ENCODE measurements at places on chromosomes 6 and 20.
A peak's percentile ranks its signal among the peaks of the same experiment; 100 is the strongest.

DNA sequence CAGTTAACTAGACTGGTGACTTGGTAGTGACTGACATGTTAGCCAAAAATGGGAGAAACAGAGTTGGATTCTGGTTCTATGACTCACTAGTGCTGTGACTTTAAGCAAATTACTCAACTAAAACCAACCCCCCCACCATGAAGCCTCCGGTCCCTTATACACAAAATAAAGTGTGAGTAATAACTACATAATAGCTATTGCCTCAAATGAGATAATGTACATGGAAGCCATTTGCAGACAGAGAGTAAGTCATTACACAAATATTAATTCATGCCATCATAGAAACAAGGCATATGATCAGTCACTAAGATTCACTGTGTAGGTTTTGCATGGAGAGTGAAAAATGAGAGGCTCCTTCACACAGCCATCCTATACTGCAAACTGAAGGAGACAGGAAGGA, 111.9 kb downstream of the HIVEP2 start:
- no peak for DNase-seq

DNA sequence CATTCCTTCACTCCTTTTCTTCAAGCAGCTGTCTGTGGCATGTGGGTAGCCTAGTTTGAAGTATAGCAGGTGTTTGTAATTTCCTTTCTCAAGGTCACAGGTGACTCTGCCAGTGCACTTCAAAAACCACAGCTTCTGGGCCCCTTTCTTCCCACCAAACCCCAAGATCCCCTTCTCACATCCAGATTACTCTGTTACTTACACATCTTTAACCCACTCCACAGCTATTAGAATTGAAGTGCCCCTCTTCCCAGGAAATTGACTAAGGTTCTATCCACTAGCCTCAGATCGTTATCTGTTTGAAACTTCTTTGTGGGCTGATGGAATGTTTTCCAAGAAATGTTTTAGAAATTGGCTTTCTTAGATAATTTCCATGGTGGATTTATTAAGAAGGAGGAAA, 150.8 kb downstream of the AHI1 start:
- DNase-seq = no peak

DNA sequence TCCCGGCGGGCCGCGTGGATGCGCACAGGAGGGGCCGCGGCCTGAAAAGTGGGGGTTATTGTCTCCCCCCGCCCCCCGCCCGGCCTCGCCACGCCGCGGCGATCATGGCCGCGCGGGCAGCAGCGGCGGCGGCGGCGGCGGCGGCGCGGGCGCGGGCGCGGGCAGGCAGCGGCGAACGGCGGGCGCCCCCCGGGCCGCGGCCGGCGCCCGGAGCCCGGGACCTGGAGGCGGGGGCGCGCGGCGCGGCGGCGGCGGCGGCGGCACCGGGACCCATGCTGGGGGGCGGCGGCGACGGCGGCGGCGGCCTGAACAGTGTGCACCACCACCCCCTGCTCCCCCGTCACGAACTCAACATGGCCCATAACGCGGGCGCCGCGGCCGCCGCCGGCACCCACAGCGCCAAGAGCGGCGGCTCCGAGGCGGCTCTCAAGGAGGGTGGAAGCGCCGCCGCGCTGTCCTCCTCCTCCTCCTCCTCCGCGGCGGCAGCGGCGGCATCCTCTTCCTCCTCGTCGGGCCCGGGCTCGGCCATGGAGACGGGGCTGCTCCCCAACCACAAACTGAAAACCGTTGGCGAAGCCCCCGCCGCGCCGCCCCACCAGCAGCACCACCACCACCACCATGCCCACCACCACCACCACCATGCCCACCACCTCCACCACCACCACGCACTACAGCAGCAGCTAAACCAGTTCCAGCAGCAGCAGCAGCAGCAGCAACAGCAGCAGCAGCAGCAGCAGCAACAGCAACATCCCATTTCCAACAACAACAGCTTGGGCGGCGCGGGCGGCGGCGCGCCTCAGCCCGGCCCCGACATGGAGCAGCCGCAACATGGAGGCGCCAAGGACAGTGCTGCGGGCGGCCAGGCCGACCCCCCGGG, 637 bp downstream of the ARID1B start:
- peak; percentile 50 for DNase-seq

DNA sequence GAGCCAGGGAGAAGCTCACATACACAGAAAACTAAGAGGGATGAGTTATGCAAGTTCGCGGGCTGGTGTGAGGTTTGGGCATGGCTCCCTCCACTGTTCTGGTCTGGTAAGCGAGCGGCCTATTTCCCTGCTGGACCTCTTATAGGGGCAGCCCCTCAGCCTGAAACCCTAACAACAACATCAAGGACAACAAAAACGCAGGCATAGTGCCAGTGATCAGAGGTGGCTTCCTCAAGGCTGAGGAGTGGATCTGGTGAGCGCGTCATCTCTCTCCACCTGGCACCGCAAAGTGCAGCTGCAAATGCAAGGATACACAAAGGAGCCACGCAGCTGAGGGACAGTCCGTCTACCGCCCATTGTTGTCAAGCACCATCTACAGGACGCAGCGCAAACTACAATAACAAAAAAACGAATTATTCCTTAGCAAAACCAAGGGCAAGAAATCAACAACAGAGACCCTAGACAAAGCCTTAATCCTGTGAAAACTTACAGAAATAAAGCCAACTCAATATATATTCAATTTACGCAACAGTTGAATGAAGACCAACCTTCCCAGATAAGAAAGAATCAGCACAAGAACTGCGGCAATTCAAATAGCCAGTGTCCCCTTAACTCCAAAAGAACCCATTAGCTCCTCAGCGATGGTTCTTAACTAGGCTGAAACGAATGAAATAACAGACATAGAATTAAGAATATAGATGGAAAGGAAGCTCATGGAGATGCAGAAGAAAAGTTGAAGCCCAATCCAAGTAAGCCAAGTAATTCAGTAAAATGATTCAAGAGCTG, 9.2 kb upstream of the DEFB110 start:
- DNase-seq = no peak

DNA sequence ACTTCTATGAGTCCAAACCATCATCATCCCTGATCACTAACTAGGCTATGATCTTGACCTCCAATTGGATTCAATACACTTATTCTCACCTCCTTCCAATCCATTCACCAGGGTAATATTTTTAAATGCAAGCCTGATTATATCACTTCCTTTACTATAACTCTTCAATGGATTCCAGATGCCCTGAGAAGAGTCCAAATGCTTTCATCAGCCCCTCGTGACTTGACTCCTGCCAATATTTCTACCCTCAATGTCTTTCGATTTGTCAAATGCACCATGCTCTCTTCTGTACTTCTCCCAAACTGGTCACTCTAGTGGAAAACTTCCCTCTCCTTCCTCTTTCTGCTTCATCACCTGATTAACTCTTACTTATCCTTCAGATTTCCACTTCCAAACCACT, 70.8 kb downstream of the CD164 start:
- no peak for DNase-seq

DNA sequence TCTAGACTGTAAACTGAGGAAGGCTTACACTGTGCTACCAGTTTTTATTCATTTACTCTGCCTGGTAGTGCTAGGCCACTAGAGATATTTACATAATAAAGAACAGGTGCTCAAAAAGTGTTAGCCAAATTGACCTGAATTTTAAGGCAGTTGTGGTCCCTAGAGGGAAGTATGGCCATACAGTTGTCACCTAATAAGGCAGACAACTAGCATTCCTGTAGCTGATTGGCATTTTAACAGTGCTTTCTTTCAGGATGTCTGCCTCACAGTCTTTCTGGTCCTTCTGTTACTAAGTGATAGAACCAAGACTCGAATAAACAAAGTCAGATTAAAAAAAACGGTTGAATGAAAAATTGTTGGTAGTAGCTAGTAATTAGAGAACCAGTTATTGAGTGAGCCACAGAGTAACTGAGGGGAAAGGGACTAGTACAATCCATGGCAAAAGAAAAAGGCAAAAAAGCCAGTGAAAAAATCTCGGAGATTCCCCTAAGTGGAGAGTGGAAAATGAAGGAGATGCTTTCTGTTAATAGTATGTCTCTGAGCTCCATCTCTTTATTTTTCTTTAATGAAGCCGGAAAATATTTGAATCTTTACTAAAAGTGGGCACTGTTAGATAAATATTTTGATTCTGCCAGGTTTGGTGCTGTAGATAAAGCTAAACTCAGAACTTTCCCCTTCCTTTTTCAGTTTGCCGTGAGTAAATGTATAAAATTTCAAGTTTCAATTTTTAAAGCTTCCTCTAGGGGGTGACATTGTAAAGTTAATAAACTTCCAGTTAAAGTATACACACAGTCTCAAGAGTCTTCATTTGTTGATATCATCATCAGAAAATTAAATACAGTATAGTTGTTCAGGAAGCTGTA, 9.1 kb downstream of the VTA1 start:
- no peak for DNase-seq

DNA sequence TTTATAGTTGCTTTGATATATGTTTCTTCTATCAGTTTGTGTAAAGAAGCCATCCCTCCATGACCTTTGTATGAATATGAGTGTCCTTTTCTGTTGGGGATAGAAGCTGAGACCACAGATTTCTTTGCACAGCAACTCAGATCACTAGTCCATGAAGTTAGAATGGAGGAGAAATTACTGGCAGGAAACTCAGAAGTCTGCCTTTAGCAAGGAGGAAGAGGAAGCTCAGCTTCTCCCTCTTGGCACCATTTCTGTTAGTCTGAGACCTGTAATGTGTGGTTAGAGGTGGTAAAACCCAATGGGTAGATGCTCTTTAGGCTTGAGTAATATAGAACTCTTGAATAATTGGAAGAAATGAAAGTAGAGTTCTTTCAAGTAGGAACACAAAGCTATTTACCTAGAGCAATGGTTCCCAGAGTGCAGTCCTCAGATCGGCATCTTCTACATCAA, 995.3 kb upstream of the FLRT3 start:
- no peak for DNase-seq

DNA sequence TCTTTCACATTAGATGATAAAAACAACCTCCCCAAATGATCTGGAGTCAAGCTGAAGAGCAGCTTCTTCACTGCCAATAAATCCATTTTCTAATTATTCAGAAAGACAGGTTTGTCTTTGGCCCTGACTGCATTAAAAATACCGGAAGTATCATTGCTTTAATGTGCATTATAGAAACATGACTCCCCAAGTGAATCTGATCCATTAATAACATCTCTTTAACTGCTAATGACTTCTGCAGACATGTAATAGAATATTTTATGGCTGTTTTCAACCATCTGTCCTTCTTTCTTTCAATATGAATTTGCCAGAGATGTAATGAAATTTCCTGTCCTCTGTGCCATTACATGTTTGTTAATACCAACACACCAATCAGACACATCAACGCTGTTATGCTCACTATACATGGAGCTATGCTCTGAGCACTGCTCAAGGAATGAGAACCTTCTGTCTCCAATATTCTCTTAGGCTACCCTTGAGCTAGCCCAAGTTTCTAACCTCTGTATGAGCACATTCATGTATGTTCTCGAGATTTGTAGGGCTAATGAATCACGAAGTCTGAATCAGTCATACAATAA, 87.8 kb downstream of the LYRM4 start:
- DNase-seq = no peak

- DNase-seq = no peak
Observed at GRCh38 chr6:101482606-101483005, 89.1 kb downstream of the GRIK2 start.

DNA sequence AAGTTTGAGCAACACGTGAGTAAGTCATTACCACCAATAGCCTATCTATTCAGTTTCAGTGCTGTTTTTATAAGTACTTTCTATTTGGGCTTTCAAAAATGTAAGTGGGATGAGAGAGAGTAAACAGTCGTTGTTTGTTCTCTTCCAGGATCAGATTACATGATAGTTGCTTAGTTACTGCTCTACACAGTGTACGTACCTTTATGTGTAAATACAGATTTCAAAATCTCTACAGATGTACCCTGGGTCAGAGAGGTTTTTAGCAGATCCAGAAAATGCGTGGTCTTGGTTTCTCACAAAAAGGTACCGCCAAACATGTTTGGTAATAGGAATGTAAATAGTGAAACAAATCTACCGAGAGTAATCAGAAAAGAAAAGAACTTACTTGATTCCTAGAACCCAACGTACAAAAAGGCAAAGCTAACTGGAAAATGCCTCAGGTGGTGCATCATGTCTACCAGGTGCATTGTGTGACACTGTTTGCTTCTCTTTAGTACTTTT, 421.1 kb downstream of the BCKDHB start:
- peak; percentile 93 for DNase-seq

DNA sequence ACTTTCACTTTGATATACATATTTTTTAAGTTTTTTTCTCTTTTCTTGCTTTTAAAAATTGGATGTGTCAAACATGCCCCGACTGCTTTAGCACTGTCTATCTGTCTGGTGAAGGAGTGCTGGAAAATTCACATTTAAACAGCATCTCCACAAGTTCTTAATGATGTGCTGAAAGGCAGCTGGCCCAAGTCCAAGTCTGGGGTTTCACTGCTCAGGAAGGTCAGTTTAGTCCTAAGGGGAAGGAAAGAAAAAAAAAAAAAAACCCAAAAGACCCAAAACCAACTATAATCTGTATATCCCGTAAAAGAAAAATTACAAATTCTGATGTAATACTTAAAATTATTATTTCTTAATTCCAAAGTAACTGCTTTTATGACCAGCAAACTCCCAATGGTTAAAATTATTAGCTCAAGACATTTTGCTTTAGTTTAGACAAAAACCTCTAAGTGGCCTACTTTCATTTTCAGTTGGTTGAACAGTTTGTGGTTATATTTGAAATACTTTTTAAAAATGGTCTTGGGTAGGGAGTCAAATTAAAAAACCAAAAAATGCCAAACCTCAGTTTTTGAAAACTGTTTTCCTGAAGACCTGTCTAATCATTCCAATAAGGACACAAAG, 79.5 kb upstream of the PREP start:
- no peak for DNase-seq

DNA sequence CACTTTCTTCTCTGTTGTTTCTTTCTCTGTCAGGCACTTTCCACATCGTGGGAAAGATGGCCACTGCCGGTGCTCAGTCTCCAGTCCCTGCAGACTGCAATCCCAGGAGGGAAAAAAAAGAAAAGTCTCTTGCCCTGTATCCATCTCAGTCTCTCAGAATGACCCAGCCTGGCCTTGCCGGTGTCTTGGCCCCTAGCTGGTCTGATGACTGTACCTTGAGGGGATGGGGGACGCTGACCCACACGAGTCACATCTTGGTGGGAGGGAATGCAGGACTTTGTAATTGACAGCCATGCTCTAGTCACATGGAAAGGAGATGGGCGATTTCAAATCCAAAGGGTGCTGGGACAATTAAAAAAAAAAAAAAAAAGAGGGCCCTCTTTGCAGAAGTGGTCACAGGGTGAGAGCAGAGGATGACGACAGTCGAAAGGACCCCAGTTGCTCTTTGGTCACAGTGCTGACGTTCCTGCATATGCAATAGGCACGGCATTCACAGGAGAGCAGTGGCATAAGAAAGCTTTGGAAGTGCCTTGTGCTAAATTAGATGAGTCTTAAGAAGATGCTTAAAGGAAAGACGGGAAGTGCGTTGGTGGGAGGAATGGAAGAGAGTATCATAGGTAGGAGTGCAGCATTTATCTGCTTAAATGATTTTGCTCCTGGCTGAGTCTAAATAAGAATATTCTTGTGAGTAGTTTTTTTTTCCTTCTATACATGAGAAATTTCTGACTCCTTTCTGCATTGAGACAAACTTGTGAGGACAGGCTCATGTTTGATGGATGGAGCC, 63.9 kb upstream of the AKAP12 start:
- no peak for DNase-seq
